ENCODE measurements at places on chromosomes 6 and 20.

DNA sequence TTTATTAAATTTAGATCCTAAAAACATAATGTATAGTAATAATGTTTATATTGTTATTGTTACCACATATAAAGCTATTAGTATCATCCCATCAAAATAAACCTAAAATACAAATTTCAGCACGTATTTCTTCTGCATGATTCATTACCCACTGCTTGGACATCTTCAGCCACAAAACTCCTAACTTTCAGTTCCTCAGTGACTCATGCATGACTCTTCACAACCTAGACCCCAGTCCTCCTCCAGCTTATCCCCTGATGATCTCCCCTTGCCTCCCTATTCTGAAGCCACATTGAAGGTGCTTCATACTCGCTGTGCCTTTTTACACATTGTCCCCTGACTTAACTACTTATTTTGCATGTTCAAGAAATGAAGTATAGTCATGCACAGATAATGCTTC, 11.2 kb upstream of the GPRC6A start:
- DNase-seq: peak; percentile 28

GRCh38 chr6:11036977-11037430, 7.1 kb downstream of the ELOVL2 start:
- no peak for DNase-seq

- DNase-seq: no peak
Observed at GRCh38 chr20:40314278-40314677, 374.8 kb downstream of the MAFB start.

DNA sequence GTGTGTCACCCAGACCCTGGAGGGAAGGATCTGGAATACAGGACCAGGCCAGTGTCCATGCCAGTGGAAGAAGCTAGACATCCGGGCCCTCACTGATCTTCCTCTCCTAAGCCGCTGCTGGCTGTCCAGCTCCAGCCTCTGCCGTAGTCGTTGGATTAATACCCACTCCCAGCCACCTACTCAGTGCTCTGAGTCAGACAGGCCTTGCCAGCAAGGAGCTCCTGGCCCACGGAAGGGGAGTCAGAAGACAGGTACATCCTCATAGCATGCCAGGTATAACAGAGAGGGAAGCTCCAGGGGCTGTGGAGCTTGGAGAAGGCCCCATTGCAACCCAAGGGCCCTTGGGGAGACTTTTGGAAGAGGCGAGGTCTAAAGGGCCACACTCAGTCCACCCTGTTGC, 49.0 kb downstream of the STK35 start:
- DNase-seq: no peak

DNA sequence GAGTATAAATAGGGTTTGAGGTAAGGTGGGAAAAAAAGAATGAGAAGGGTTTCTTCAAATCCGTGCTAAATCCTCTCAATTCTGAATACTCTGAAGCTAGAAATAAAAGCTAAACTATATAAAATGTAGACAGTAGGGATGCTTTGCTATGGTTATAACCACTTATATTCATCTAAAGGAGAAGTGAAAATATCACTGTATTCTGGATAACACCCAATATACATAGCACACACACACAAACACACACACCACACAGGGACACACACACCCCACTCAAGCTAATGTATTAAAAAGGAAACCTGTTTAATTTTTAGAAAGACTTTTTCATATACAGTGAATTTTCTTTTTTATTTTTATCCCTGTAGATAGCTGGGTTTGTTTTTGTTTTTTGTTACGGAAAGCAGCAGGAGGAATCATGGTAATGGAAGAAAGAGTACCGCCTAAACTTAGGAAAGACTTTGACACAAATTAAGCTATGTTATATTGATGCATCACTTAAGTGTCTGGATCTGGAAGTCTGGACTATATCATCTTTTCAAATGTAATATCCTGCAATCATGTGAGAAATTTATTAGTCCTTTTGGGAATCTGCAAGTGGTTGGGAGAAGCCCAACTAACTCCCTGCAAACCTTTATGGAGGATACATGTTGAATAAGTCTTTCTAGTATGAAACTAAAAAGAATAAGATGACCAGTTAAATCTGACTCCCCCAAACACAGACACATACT, 68.4 kb upstream of the FABP7 start:
- DNase-seq: no peak

DNA sequence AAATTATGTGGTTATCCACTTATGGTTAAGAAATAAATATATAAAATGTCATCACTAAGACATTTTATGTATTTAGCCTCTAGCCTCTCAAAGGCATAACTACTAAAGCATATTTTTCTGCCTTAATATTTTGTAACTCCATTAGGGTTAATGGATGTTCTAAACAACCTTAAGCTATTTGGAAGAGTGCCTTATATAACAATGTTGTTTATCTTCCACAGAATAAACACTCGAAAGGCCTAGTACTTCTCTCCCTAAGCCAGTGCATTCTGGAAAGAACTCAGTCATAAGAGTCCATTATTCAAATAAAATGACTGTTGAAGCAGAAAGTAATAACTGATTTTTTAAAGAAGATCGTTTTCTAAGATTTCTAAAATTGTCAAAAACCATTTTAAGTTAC, 15.0 kb upstream of the PRIM2 start:
- no peak for DNase-seq
